ENCODE measurements at places on chromosomes 1 and 21.

DNA sequence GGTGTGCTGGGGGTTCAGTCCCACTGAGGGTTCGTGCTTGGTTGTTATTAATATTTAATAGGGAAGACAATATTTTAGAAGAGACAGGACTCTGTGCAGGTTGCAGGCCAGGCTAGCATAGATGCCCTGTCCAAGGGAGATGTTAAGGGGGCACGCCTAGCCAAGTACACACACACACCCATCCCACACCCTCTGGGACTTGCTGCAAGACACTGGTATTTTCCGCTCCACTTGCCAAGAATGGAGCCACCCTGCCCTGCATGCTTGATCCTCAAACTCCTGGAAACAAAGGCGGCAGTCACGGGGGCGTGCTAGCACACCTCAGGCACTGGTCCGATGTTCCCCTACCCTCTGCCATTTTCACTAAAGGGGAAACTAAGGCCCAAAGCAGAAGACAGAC is 99.1 kb downstream of the MRPL37 start:
- no peak for DNase-seq

DNA sequence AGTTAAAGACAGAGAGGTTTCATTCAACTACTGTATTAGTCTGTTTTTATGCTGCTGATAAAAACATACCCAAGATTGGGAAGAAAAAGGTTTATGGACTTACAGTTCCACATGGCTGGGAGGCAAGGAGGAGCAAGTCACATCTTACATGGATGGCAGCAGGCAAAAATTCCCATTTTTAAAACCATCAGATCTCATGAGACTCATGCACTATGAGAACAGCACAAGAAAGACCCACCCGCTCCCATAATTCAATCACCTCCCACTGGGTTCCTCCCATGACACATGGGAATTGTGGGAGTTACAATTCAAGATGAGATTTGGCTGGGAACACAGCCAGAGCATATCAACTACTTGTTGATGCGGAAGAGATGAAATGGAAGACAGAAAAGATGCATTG is 9.2 kb downstream of the GPR161 start:
- DNase-seq = no peak

- no peak for DNase-seq
Observed at GRCh38 chr1:41578712-41579335, 94.3 kb upstream of the EDN2 start.

- DNase-seq = no peak
Observed at GRCh38 chr1:187871177-187871845, 1042.6 kb downstream of the PLA2G4A start.

DNA sequence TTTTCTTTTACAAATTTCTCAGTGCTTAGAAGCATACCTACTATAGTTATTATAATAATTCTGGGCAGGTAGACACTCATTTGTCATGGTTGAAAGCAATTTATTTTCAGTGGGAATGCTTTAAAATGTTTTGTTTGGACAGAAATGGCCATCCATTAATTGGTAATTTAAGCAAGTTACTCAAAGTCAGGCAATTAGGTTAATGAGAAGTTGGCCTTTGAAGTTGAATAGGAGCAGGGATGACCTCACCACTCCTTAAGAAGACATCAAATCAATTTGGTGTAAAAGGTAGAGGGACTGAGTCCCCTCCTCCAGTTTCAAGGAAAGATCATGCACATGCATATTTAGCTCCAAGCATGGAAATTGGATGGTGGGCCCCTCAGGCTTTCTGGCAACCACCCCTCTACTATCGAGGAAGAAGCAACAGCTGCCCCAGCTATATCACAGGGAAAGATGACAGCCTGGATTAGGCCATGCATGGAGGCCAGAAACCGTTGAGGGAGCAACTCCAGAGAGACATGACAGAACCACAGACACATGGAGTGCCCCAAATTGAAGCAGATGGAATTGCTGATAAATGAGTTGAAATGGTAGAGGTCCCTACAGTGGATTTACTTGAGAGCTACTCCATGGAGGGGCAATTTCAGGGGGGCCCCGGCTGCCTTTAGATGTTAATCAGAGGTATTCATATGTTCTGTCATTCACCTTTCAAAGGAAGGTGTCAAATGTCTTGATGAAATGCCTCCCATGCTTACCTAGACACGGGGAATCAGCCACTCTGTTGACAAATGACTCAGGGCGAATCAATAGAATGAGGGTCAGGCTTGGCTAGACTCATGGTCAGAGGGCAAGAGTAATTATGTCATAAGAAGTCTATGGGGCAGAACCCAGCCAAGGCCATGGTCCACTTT is 26.7 kb downstream of the HLX start:
- no peak for DNase-seq

- no peak for DNase-seq
Observed at GRCh38 chr1:247448107-247448791, 9.7 kb downstream of the OR2B11 start.

DNA sequence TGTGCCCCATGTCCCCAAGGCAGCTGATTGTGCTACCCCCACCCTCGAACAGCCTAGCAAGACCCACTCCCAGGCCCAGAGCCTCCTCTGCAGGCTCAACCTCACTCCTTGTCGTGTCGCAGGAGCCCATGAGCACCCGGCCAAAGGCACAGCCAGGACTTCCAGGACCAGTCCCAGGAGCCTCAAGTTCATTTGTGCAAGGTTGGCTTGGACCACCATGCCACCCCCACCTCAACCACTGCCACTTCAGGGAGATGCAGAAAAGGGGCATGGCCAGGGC is 54.4 kb upstream of the KRTAP11-1 start:
- no peak for DNase-seq

DNA sequence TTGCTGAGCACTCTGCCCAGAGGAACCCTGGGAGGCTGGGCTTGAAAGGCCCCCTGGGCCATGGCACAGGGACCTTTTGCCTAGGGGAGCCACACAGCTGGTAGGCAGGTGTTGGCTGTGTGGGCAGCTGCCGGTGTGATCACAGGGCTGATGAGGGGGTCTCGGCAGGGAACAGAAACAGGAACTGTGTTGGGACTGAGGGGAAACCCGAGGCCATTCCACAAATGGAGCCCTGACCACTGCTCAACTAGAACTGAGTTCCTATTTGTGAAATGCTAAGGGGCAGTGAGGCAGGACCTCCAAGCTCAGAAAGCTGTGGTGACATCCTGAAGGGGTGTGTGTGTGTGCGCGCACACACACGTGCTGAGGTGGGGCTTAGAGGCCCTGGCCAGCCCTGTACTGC is 6.4 kb upstream of the THEM5 start:
- no peak for DNase-seq

GRCh38 chr1:42669936-42670335 is 11.7 kb downstream of the PPIH start:
- DNase-seq = no peak

- no peak for DNase-seq
Observed at GRCh38 chr1:24693827-24694379, 50.8 kb downstream of the SRRM1 start.

- DNase-seq = no peak
Observed at GRCh38 chr1:100347009-100347966, 5.0 kb upstream of the CDC14A start.

DNA sequence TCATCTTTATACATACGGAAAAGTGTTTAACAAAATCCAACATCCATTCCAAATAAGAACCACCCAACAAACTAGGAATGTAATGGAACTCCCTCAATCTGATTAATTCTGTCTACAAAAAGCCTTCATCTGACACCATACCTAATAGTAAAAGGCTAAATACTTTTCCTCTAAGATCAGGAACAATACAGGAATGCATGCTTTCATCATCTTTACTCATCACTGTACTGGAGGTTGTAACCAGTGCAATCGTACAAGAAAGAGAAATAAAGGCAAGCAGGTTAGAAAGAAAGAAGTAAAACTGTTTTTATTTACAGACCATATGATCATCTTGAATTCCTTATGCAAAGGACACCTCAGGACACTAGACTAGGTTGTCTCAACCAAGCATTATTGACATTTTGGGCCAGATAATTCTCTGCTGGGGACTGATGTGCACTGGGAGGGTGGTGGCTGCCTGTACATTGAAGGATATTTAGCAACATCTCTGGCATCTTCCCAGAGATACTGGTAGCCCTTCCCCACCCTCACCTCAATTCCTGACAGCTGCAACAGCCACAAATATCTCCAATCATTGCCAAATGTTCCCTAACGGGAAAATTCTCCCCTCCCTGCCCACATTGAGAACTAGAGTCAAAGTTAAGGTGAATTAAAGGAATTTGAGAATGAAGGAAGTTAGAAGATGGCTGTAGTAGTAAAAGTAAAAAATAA is 30.6 kb upstream of the INSL5 start:
- no peak for DNase-seq

DNA sequence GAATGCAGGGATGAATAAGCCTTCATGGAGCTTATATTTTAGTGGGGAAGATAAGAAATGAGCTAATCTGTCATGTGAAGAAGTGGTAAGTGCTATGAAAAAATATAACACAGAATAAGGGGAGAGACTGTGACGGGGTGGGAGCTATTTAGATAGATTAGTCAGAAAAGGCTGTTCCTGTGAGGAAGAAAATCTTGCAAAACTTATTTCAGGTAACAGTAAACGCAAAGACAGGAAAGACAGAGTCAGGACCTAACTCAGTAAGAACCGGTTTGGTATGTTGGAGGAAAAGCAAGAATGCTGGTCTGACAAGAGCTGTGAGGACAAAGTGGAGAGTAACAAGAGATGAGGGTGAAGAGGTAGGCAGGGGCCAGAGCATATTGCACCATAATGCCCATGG is 22.0 kb downstream of the GNAI3 start:
- no peak for DNase-seq

DNA sequence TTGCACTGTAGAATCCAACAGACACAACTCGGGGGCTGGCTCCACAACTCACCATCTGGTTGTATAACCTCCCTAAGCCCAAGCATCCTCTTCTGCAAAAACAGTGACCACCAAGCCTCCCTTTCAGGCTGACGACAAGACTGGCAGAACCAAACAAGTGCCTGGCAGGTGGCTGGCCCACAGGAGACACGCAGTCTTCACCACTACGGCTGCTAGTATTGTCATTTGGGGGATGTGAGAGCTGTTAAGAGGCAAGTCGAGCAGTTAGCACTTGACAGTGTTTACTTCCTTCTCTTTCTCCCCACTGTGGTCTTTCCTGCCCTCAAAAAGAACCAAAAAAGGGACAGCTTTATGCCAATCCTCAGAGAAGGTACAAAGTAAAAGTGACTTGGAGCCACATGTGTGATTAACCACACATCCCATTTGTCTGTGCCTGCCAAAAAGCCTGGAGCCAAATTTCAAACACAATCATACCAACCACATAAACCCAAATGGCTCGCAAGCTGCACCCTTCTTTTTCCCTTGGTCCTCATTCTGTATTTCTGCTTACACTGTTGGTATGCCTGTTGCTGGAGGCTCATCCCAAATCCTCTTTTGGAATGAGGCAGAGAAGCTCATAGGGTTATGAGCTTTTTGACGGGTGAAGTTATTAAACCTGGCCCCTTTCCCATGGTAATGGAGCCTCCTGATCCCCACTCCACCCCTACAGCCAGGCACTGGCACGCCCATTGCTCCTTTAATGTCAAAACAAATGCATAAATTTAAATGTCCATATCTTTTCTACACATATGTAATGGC is 94.1 kb downstream of the TGFBR3 start:
- no peak for DNase-seq

DNA sequence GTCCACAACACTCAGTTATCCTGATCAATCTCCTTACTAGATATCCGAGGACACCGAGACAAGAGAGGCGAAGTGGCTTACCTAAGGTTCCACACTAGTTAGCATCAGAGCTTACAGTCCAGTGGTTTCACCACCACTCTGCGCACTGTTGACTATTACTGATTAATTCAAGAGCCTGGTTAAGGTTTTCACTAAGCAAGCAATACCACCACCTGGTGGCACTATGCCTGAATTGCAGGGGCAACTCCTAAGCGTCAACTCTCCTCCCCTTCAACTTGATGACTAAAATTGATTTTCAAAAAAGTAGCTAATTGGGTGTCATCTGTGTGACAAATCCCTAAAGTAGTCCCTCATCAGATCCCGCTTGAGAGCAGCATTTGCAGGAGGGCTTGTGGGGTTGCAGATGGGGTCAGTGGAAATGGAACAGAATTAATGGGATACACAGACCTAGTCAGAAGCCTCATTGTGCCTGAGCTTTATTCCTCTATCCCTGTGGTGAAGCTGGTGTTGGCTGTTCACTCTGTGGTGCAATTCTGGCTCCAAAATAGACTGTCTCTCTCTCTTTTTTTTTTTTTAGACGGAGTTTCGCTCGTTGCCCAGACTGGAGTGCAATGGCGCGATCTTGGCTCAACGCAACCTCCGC is 9.1 kb downstream of the TTC22 start:
- DNase-seq = no peak

- DNase-seq = no peak
Observed at GRCh38 chr21:15020797-15021196, 44.0 kb downstream of the NRIP1 start.

DNA sequence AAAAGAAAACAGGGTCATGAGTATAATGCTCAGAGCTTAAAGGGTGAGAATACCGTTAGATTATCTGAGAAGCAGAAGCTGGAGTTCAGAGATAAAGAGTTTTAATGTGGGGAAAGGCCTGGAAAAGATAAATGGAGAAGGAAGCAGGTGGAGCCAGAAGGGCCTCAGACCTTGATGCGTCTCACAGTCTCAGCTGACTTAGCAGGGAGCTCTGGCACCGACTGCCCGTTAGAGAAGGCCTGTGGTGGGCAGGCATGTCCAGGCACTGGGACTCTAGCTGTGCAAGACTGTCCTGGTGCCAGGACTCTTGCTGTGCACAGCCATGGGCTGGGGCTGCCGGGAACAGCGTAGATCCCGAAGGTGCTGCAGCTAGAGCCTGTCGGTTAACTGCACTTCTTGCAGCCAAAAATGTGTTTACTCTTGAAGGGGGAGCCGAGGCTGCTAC is 3.8 kb upstream of the SLAMF9 start:
- DNase-seq = no peak

GRCh38 chr1:56390232-56390867 is 189.0 kb downstream of the PLPP3 start:
- DNase-seq = no peak

- DNase-seq = no peak
Observed at GRCh38 chr1:153607381-153607780, 5.6 kb downstream of the S100A16 start.

- DNase-seq = no peak
Observed at GRCh38 chr1:25948641-25949040, 42.4 kb upstream of the STMN1 start.

- no peak for DNase-seq
Observed at GRCh38 chr1:210499956-210500355, 171.3 kb downstream of the HHAT start.

Data from activated naive CD4-positive, alpha-beta T cell (primary cell).